ENCODE measurements at places on chromosomes 11 and 22. TPM values are rescaled to one million over a fixed set of nuclear protein-coding genes. Genes with fewer than 3 reads are reported as not detected.

DNA sequence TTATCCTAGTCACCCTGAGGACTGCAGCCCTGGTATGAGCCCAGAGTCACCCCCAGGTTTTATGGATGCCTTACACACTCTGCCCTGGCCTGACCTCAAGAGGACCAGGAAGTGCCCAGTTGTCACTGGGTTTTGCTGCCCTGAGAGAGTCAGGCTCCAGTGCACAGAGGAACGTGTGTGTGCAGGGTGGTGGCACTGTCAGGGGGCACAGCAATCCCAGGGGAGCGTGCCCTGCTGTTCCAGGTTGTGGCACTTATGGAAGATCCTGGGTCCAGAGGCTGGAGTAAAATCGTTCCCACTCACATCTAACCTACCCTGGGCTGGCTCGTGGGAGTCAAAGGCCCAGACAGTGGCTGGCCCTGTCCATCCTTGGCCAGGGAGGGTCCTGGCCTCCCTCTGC lies 7.6 kb downstream of the APOBEC3A start:
- no peak for DNase-seq

The NXPE4 gene
- not detected for total RNA-seq

DNA sequence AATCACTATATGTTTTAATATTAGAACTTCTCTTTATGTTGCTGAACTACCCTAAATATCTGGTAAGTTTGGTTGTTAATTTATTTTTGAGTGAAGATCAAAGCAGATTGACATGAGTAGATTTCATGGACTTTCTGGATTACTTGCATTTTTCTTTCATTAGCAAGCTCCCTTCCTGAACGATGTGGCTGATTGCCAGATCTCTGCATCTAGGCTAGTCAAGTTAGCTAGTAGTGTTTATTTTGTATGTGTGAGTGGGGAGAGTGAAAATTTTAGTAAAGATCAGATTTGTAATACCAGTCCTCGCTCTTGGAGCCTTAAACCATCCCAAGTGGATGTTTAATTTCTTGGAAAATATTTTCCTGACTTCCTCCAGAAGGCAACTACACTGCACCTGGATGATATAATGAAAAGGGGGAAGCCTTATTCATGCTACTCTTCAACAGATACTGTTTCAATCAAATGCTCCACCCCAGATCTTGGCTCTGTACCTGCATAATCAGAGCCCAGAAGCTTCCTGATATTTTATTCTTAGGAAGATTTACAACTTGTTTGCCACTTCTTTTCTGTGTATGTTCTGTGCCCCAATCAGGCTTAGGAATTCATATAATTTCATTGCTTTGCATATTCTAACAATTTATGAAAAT lies 143.2 kb upstream of the GRIA4 start:
- DNase-seq, result no peak

- no peak for DNase-seq
These were observed 20.1 kb downstream of the GNAZ start for GRCh38 chr22:23090457-23090835.

The ASRGL1 gene
- total RNA-seq, result 30.9 TPM

The ATM gene
- total RNA-seq, result 54.1 TPM
